ENCODE measurements at places on chromosomes 7 and 10. TPM values are rescaled to one million over a fixed set of nuclear protein-coding genes. Genes with fewer than 3 reads are reported as not detected.

The FUOM gene
- 26.5 TPM for total RNA-seq

The IFIT1B gene
- not detected for total RNA-seq

The GRID1 gene
- total RNA-seq, result not detected

The GIMAP4 gene
- total RNA-seq, result 2.0 TPM

The DENND2A gene
- total RNA-seq, result 69.6 TPM

The PKD1L1 gene
- total RNA-seq, result not detected

The NET1 gene
- 23.0 TPM for total RNA-seq

The LIPA gene
- total RNA-seq, result 63.7 TPM

The EIF4EBP2 gene
- total RNA-seq, result 34.2 TPM

The TMEM130 gene
- 0.44 TPM for total RNA-seq

The CYP2C8 gene
- 0.33 TPM for total RNA-seq

The UTF1 gene
- total RNA-seq, result not detected

The GLI3 gene
- 6.9 TPM for total RNA-seq

The ZNF800 gene
- 13.7 TPM for total RNA-seq

The CLCN1 gene
- not detected for total RNA-seq

The LRIT1 gene
- not detected for total RNA-seq

The HABP2 gene
- not detected for total RNA-seq

The RBP3 gene
- not detected for total RNA-seq

The SPDYE9 gene
- total RNA-seq, result under 0.01 TPM

The GPR26 gene
- not detected for total RNA-seq

The DGKI gene
- 1.7 TPM for total RNA-seq

The GPR146 gene
- 1.2 TPM for total RNA-seq

The RBM20 gene
- total RNA-seq, result not detected

The NACAD gene
- 5.0 TPM for total RNA-seq

The RAPGEF5 gene
- 1.3 TPM for total RNA-seq

The NME8 gene
- not detected for total RNA-seq

The GALNT17 gene
- total RNA-seq, result not detected

The CALML5 gene
- total RNA-seq, result not detected

The GIMAP1 gene
- not detected for total RNA-seq

The NAT16 gene
- not detected for total RNA-seq

The TUBAL3 gene
- not detected for total RNA-seq

The CCSER2 gene
- total RNA-seq, result 38.5 TPM

The PSAP gene
- total RNA-seq, result 1,900 TPM

The TYSND1 gene
- 12.1 TPM for total RNA-seq

The LGI1 gene
- total RNA-seq, result 0.33 TPM

The GSDME gene
- total RNA-seq, result 75.3 TPM

The NODAL gene
- total RNA-seq, result not detected

The ERVW-1 gene
- not detected for total RNA-seq

The DLX6 gene
- total RNA-seq, result not detected

The PROSER2 gene
- total RNA-seq, result 2.0 TPM

The PON1 gene
- not detected for total RNA-seq

The VWDE gene
- not detected for total RNA-seq

The EXOC6 gene
- total RNA-seq, result 15.9 TPM

The VWC2 gene
- total RNA-seq, result not detected

The ZYX gene
- 70.3 TPM for total RNA-seq

The TAS2R5 gene
- total RNA-seq, result 1.7 TPM

The ABLIM1 gene
- total RNA-seq, result 4.6 TPM

The GTPBP10 gene
- 26.8 TPM for total RNA-seq

The GNG11 gene
- 18.7 TPM for total RNA-seq

The CNTNAP2 gene
- 0.15 TPM for total RNA-seq

The MOGAT3 gene
- total RNA-seq, result not detected

The CAMK2B gene
- total RNA-seq, result 0.15 TPM

The CDC14C gene
- 0.17 TPM for total RNA-seq

The TEX36 gene
- not detected for total RNA-seq

The SEMA3E gene
- total RNA-seq, result 6.8 TPM

The MCM10 gene
- total RNA-seq, result 6.0 TPM

The PPP1R9A gene
- 1.7 TPM for total RNA-seq

The ENTPD1 gene
- 0.50 TPM for total RNA-seq

The NPC1L1 gene
- total RNA-seq, result 0.17 TPM

All from smooth muscle cell of trachea (primary cell).